Midbrain (tissue), 1 donor: ENCODE measurements at places on chromosomes 13 and 19.

- DNase-seq, result no peak
Measured at GRCh38 chr13:61277586-61278276, 137.9 kb downstream of the PCDH20 start.

DNA sequence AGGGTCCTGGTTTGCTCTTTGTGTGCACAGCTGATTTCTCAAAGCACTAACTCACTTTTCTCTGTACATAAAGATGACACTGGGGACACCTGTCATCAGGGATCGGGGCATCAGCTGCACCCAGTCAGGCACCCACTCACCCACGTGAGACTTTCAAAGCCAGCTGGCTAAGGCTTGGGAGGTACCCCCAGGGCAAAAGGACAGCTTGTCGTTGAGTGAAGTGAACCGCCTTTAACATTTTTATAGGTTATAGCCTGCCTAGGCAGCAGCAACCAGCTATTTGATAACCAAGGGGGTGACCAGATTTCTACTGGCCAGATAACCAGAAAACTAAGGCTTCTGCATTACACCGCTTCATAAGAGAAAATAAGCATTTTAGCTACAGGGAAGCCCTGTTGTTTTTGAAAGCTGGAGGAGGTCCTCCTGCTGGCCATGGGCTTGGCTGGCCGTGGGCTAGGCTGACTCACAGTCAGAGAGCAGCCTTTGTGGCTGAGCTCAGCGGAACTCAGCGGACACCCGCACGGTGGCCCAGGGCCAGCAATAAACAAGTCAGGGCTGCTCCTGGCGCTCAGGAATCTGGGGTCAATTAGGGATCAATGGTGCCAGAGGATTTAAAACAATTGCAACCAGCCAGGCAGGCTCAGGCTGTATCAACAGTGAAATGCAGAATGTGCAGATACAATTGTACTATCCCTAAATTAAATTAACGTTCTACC lies 57.1 kb downstream of the ALOX5AP start:
- DNase-seq, result peak; percentile 65

DNA sequence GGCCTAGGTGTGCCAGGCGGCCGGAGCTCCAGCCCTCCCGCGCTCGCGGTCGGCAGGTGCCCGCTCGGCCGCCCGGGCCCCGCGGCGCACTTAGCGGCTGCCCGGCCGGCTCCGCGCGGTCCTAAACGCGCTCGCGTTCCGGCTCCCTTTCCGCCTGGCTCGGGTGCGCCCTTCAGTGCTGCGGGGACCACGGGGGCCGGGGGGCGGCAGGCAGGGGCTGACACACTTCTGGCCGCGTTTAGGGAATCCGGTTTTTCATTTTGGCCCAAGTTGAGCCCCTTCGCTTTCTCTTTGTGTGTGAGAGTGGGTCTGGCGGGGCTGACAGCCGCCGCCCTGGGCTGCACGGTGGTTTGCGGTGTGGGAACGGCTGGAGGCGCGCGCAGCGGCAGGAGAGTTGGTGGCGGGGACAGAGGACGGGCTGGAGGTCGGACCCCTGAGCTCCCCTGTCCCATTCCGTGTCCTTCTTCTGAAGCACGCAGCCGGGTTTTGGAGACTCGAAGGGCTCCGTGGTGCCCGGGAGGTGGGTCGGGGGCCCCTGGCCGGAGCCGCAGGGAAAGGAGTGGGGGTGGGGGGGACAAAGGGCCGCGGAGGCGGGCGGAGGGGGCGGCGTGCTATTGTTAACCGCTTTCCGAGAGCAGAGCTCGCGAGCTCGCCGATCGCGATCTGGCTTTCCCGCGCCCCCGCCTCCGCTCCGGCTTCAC lies 3.1 kb downstream of the FGF9 start:
- DNase-seq, result peak; percentile 40

- no peak for DNase-seq
Measured at GRCh38 chr19:3398900-3399278, 32.5 kb downstream of the NFIC start.

- DNase-seq, result no peak
Measured at GRCh38 chr19:10289836-10290356, at the start of gene ICAM5. ICAM5 (plus strand) TSS chr19:10289952; CDS start chr19:10290044, 92 bp downstream.

GRCh38 chr13:50668049-50668448 lies 175.4 kb downstream of the DLEU7 start:
- no peak for DNase-seq

- DNase-seq, result no peak
Measured at GRCh38 chr19:13089139-13089856, 13.4 kb downstream of the LYL1 start.
